ENCODE measurements at places on chromosomes 5 and 9.

DNA sequence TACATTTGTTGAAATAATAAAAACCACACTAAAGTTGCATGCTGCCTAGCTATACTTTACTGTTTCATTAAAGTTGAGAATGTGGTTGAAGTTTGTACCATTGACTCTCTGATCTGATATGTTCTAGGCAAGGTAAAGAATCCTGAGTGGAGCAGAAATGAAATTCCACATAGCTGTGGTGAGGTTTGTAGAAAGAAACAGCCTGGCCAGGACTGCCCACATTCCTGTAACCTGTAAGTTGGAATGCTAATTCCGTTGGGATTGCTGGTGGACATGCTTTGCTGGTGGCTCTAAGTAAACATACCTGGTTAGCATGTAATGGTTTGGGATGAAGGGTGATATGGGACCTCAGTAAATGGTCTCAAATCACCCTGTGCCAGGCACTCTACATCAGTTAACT, 16.8 kb downstream of the NFX1 start:
- DNase-seq = no peak

DNA sequence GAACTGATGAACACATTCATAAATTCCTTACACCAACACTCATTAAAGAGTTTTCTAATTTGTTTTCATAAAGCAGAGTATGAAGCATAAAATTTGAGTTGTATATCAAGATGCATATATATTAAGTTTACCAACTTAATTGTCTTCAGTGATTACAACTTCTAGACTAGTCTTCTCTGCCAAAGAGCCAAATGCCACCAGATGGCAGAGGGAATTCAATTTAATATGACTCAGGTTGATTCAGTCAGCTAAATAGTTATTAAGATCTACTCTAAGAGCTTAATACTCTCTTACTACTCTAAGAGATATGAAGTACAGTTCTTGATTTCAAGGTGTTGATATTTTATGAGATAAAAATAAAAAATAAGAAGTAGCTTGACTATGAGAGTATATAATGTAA, 53.4 kb downstream of the CDH10 start:
- no peak for DNase-seq

DNA sequence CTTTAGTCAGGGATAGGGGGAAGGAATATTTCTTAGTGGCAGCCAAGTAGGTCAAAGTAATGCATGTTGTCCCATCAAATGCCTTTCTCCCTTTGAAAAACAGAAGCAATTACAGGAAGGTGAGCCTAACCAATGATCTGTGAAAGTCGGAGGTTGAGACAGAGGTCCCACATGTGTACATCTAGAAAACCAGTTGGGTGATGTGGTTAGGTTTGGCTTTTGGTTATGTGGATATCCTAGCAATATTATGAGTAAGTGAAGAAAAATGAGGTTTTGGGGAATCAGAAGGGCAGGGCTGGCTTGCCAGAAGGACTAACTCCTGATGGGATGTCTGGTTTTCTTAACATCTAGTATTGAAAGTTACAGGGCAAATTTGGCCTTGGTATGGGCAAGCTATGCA, 63.4 kb upstream of the PALM2AKAP2 start:
- no peak for DNase-seq

- DNase-seq = no peak
Measured at GRCh38 chr9:116208417-116209232, 55.0 kb downstream of the PAPPA start.

DNA sequence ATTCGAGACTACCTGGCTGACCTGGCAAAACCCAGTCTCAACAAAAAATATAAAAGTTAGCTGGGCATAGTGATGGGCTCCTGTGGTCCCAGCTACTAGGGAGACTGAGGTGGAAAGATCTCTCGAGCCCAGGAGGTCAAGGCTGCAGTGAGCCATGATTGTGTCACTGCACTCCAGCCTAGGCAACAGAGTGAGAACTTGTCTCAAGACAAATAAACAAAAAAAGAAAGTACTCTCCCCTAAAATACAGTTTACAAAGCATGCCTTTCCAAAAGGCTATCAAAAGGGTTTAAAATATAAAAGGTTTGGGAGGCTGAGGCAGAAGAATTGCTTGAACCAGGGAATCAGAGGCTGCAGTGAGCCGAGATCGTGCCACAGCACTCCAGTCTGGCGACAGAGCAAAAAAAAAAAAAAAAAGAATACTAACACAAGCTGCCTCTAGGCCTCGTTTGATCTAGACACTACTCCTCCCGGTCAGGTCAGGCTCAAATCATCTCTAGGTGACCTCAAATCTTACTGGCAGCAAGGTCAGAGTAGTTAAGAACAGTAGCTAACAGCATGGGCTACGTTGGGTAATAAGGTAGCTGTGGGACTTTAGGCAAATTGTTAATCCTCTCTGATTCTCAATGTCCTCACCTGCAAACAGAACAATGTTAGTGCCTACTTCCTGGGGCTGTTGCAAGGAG, 9.3 kb downstream of the NAIF1 start:
- no peak for DNase-seq

GRCh38 chr9:13461414-13461991, 182.0 kb upstream of the MPDZ start:
- no peak for DNase-seq

GRCh38 chr5:102961671-102962070, 158.3 kb downstream of the GIN1 start:
- no peak for DNase-seq

Measured in esophagus squamous epithelium (tissue), 5 donors.